ENCODE measurements at places on chromosomes 7 and 10. TPM values are rescaled to one million over a fixed set of nuclear protein-coding genes. Genes with fewer than 3 reads are reported as not detected.

The MRPS16 gene
- total RNA-seq: 122 TPM

The SPACDR gene
- 1.7 TPM for total RNA-seq

The GPR15LG gene
- not detected for total RNA-seq

The STX1A gene
- total RNA-seq: 39.4 TPM

The TUBAL3 gene
- total RNA-seq: 0.98 TPM

The HTR5A gene
- total RNA-seq: not detected

The TRIL gene
- not detected for total RNA-seq

GRCh38 chr10:86364491-86365345, 1.9 kb downstream of the GRID1 start:
- no peak for DNase-seq

- DNase-seq: no peak
Measured at GRCh38 chr7:47795631-47796030, 152.6 kb downstream of the PKD1L1 start.

DNA sequence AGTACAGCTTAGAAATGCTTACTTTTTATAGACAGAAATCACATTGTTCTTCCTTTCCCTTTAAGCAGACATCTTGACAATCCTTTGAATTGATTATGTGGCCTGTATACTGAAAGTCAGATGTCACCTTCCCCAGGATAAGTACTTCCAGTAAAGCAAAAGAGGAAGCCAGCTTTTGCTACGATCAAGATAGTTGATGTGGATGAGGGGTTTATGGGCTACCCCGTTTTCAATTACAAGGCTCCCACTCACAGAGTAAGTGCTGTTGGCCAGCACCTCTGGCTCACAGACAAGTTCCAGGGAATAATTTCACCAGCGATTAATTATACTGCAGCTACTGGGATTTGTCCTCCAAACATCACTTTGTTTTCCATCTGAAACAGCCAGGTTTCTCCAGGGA, 95.1 kb upstream of the SAMD8 start:
- DNase-seq: no peak

DNA sequence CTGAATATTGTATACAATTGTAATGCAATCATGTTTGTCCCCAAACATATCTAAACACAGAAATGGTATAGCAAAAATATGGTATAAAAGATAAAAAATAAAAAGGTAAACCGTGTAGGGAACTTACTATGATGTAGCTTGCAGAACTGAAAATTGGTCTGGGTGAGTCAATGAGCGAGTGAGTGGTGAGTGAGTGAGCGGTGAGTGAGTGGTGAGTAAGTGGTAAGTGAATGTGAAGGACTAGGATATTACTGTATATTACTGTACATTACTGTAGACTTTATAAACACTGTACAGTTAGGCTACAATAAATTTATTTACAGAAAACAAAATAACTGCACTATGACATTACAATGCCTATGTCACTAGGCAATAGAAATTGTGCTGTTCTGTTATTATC, 1163.2 kb upstream of the SORCS1 start:
- DNase-seq: no peak

GRCh38 chr10:17213646-17214349, 12.3 kb upstream of the TRDMT1 start:
- DNase-seq: no peak

Measured in HCT116 (cell line).